Activated CD4-positive, alpha-beta T cell treated with anti-CD3 and anti-CD28 coated beads, Interleukin-2, Interleukin-6, amounts not matched to agents 100 ng/mL and 50 ng/mL, durations not matched to agents 16 hours and 8 hours (primary cell): ENCODE measurements at places on chromosomes 7 and 10.

- no peak for DNase-seq
Observed at GRCh38 chr10:69865450-69865849, 63.7 kb downstream of the COL13A1 start.

- peak; percentile 26 for DNase-seq
Observed at GRCh38 chr10:63466144-63466935, 563 bp upstream of the JMJD1C start.

DNA sequence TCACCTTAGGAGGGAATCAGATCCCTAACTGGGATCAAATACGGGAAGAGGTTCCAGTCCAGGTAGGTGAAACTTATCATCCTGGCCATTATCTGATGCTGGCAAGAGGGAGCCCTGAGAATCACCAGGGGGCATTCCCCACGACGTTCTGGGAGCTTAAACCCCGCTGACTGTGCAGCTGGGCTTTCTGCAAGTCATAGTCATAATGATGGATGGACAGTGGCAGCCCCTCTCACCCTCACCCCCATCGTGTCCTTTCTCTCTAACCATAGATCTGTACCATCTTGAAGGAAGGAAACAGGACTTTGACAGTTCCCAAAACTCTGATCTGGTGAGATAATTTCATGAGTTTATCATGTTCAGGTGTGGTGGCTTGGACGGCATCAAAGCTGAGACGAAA is 50.2 kb downstream of the GATA3 start:
- DNase-seq = no peak

GRCh38 chr10:129530581-129530980 is 63.5 kb downstream of the MGMT start:
- DNase-seq = no peak

DNA sequence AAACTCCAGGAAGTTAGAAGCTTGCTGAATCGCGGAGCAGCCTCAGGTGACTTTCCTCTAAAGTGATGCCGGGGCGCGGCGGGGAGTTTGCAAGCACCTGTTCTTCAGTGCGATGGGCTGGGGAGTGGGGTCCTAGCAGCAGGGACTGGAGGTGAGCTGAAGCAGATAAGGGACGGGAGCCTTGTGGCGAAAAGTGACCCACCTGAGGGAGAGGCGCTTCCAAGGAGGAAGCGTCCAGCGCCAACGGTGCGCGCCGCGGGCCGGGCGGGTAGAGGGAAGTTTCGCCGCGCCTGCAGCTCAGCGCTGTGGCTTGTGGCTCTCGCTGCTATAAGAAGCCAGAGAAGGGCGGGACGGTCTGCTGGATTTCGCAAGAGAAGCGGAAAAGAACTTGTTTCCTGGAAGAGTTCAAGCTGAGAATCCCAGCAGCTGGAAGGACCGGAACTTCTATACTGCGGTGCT is at the start of gene STEAP4:
TSS of gene STEAP4 (minus strand) at position 305 of the 459 bp plus-strand sequence. CDS start 22,625 bp downstream, outside the sequence.
- DNase-seq = peak; percentile 12
